Ascending aorta (tissue), 2 donors: ENCODE measurements at places on chromosomes 7 and 10. TPM values are rescaled to one million over a fixed set of nuclear protein-coding genes. Genes with fewer than 3 reads are reported as not detected.

PRPS1L1 gene
- total RNA-seq = not detected

SH2D4B gene
- total RNA-seq = not detected

- no peak for DNase-seq
Observed at GRCh38 chr10:104478380-104478779, 124.7 kb downstream of the CFAP58 start.

TMEM229A gene
- not detected for total RNA-seq

GRCh38 chr10:111548084-111548726 is 471.4 kb downstream of the ADRA2A start:
- no peak for DNase-seq

DNA sequence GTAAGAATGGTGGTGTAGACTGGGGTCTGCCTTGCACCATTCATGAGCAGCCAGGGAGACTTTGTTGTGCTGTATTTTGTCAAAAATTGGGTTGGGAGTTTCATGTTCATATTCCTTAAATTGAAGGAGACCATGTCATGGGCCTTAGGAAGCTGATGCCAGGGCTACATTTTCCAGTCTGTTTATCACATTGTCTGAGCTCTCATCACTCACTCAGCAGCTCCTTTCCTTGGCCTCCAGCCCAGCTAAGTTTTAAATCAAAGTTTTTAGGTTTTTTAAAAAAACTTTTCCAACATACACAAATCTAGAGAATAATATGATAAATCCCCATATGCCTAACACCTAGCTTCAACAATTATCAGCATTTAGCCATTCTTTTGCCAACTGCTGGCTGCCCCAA is 12.6 kb upstream of the FAM13C start:
- DNase-seq = no peak

- no peak for DNase-seq
Observed at GRCh38 chr10:84837041-84837812, 508.8 kb downstream of the CCSER2 start.

SRRM3 gene
- total RNA-seq = 3.4 TPM

DNA sequence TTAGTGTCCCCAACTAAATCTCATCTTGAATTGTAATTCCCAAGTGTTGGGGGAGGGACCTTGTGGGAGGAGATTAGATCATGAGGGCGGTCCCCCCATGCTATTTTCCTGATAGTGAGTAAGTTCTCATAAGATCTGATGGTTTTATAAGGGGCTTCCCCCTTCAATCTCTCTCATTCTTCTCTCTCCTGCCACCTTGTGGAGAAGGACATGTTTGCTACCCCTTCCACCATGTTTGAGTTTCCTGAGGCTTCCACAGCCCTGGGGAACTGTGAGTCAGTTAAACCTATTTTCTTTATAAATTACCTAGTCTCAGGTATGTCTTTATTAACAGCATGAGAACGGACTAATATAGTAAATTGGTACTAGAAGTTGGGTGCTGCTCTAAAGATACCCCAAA is 365.6 kb downstream of the ANKRD7 start:
- no peak for DNase-seq

DNA sequence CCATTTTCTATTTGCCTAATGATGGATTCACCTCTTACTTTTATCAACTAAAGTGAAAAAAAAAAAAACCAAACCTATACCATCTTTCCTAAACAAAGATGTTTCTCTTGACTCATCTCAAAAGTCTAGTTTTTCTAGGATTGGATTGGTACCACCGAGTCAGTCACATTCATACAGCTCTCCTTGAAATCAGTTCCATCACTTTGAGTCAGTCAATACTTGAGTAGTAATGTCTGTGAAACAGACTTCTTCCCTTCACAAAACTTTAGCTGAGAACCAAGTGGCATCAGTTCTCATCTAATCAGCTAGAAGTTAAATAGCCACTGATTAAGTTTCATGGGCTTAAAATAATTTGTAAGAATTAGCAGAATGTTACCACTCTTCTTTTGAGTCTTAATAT is 13.3 kb downstream of the CDK6 start:
- no peak for DNase-seq

DNA sequence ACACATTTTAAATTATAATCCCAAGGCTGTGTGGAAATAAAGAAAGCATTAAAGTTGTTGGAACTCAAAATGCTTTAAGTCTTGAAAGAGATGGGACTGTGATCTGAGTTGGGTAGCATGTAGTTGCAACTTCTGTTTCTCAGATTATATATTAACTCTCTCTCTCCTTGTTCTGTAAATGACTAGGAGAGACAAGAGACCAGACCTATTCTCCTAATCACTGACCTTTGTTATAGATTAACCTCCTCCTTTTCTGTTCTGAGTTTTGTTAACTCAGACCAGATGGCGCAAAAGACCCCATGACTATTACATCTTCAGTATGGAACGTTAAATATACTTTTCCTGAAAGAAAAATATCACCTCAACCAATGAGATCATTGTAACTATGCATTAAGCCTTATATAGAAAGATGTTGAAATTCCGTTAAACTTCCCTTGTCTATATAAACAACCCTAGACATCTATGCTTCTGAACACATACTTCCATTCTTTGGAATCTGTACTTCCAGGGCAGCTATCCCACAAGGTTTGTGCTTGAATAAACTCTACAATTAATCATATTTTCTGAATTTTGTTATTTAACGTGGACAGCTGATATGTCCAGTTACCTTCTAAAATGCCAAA is 143.5 kb upstream of the TRIM24 start:
- no peak for DNase-seq

DNA sequence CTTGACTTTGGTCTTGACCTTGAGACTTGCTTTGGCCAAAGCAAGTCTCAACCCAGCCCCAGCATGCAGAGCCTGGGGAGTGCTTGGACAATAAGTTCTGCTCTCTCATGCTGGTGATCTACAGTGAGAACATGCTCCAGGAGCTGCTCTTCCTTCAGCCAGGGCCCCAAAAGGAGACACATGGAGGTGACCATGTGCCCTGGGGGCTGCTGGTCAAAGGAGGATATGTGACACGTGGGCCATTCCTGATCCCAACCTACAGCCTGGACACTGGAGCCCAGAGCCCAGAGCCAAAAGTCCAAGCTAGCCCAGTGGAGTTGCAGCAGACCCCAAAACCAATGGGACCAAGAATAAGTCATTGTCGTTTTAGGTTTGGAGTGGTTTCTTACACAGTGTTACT is 78.2 kb upstream of the CHST15 start:
- no peak for DNase-seq

DNA sequence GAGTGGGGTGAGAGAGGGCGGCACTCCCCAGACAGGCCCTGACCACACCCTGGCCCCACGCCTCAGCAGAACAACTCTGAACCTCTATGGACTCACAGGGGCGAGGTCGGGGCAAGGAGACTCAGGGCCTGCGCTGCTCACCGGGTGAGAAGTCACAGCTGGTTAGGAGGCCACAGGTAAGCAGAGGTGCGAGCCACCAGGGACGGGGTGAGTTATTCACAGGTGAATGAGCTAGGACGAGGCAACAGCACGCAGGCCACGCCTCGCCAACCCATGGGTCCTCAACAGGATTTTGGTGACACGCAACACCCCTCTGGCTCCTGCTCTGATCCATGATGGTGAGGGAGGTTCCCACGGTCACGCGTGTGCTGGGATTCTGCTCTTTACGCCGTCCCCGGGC is 202.5 kb downstream of the ADARB2 start:
- no peak for DNase-seq

DNA sequence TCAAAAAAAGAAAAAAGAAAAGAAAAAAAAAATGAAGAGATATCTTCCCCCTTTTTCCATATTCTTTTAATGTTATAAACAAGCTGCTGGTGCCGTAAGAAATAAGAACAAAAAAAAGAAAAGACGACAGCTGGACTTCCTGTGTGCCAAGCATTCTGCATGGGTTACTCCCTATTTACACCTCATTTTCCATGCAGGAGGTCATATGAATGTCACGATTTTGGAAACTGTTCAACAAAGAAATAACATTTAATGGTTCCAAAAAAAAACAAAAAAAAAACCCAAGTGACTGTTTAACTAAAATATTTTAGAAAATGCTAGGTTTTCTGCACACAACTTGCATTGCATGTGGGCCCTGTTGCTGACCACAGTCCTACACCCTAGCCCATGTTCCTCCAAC is 159.3 kb downstream of the TNS3 start:
- no peak for DNase-seq

SMNDC1 gene
- 6.9 TPM for total RNA-seq

CALML3 gene
- total RNA-seq = not detected

GRCh38 chr7:157874870-157875229 is 538.0 kb downstream of the DNAJB6 start:
- DNase-seq = no peak

- DNase-seq = no peak
Observed at GRCh38 chr7:83681200-83681778, 32.4 kb upstream of the SEMA3E start.
